ENCODE measurements at places on chromosomes 2 and 18. TPM values are rescaled to one million over a fixed set of nuclear protein-coding genes. Genes with fewer than 3 reads are reported as not detected.

The IL1RL1 gene
- total RNA-seq, result 4.0 TPM

The PLGLB2 gene
- 1.7 TPM for total RNA-seq

The MFSD2B gene
- total RNA-seq, result not detected

The DIPK1C gene
- total RNA-seq, result 0.83 TPM

The PMS1 gene
- total RNA-seq, result 13.6 TPM

The ABCB11 gene
- total RNA-seq, result 0.18 TPM

The UGT1A6 gene
- total RNA-seq, result 46.0 TPM

The PTPRN gene
- 2.3 TPM for total RNA-seq

The TNFRSF11A gene
- total RNA-seq, result 42.6 TPM

The CYP26B1 gene
- 1.9 TPM for total RNA-seq

The DUSP19 gene
- total RNA-seq, result 2.5 TPM

The LAMA1 gene
- 1.8 TPM for total RNA-seq

- no peak for DNase-seq
Observed at GRCh38 chr2:235728800-235729556, 235.1 kb downstream of the AGAP1 start.

DNA sequence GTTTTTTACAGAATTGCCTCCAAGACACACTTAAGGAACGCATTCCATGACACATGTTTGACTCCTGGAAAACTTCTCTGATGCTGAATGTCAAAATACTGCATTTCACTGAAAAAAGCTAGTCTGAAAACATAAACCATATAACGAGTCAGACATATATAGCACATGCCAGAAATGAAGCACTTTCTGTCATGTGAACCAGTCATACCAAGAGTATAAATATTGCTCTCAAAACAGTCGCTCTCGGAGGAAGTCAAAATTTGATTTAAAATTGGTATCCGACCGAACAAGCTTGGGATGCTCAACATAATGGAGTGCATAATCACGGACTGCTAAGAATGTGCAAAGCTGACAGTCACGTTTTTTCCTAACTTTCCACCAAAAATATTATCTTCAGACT is 115.9 kb downstream of the PIEZO2 start:
- DNase-seq, result no peak

GRCh38 chr2:129233166-129233565 is 746.3 kb upstream of the RAB6C start:
- no peak for DNase-seq

DNA sequence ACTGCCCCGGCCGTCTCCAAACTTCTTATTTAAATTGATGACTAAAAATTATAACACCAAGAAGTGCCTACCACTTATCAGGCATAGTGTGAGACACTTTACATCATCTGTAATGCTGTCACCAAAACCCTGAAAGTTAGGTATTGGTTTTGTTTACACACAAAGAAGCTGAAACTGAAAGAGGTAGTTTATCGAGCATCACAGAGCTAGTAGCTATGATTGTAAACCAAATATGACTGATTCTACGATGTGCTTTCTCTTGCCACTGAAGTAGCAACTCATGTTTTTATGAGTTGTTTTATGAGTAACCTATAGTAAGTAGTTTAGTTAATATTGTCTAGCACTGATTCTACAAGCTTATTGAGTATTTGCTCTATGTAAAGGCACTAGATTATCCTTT is 31.5 kb downstream of the DYNC1I2 start:
- DNase-seq, result no peak

DNA sequence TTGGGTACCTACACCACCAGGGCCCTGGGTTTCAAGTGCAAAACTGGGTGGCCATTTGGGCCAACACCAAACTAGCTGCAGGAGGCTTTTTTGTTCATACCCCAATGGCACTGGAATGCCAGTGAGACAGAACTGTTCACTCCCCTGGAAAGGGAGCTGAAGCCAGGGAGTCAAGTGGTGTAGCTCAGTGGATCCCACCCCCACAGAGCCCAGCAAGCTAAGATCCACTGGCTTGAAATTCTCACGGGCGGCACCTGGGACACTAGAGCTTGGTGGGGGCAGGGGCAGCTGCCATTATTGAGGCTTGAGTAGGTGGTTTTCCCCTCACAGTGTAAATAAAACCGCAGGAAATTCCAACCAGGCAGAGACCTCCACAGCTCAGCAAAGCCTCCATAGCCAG is 46.0 kb upstream of the FAM110C start:
- DNase-seq, result no peak

DNA sequence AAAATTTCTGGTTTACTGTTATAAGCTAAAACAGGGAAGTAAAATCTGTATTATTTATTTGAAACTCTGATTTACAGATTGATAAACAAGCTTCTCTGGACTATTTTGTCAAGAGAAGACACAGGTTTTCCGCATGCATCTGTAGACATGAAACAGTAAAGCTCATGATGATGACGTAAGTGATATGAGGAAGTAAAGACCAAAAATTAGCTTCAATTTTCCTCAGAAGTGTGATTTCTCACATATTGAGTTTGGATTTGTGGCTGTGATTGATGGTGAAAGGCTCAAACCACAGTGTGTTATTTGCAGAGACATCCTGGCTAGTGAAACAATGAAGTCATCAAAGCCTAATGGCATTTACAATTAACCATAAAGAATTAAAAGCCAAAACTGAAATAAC is 12.6 kb upstream of the LONRF2 start:
- no peak for DNase-seq

GRCh38 chr2:44645937-44646336 is 284.2 kb downstream of the CAMKMT start:
- DNase-seq, result no peak

GRCh38 chr2:212195626-212196025 is 343.0 kb downstream of the ERBB4 start:
- DNase-seq, result no peak

DNA sequence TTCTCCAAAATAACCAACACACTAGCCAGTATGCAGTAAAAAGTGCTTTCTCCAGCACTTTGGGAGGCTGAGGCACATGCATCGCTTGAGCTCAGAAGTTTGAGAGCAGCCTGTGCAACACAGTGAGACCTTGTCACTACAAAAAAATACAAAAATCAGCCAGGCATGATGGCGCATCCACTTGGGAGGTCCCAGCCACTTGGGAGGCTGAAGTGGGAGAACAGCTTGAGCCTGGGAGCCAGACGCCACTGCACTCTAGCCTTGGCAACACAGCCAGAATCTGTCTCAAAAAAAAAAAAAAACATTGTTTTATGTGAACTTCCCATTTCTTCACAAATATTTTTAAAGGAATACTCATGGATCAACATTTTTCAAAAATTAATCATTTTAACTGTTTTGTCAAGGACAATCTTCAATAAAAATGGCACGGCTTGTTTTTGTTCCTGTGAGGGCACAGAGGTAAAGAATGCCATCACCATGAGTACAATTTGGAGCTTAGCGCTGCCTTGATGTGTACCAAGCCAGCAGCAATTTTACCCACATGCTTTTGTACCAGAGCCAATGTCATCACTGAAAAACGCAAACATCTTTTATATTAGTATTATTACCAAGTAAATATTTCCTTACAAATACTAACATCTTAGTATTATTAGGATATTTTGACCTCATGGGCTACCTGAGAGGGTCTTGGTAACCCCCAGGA is 26.7 kb downstream of the RAB1A start:
- no peak for DNase-seq

DNA sequence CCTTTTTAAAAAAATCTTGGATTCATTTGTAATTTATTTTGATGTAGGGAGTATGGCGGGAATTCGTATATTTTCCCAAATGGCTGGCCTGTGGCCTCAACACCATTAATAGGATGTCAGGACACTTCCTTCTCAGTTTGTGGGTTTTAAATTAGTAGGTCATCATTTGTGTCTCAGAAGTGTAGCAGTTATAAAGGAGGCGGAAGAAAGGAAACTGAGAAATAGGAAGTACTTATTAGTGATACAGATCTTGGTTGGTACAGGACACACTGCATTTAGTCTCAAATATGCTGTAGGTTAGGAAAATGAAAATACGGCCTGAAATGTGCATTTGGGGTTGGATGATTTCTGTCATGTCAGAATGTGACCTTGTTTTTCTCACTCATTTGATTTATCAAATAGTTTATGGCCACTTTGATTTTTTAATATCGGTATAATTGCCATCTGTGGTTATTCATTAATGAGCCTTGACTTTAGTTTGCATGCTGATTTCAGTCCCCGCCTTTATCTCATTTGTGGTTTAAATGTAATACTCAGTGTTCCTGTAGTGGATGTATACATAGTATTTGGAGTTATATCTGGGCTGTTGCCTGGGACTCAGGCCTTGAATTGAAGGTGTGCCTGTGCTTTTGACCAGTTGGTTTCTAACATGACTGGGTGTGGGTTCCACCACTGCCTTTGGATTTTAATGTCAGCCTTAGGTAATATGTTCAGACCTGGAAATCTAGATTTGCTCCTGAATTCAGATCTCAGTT is 31.4 kb downstream of the ZCCHC2 start:
- DNase-seq, result no peak

- no peak for DNase-seq
Observed at GRCh38 chr18:12625241-12625640, 32.7 kb downstream of the SPIRE1 start.

DNA sequence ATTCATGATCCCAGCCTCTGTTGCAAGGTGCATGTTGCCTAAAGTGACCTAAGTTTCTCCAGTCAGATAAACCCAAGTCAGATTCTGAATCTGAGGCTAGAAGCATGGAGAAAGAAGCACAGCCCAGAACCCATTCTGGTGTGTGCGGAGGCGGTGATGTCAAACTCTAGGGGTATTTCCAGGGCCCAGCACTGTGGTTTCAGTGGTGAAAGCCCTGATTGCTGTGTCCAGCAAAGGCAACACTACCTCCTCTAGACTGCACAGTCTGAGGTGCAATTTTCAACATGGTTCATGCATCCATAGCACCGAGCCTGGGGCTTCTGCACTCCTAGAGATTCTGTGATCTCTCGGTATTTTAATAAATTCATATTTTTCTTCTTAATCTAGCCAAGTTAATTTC is 264.8 kb upstream of the KLHL29 start:
- DNase-seq, result no peak

DNA sequence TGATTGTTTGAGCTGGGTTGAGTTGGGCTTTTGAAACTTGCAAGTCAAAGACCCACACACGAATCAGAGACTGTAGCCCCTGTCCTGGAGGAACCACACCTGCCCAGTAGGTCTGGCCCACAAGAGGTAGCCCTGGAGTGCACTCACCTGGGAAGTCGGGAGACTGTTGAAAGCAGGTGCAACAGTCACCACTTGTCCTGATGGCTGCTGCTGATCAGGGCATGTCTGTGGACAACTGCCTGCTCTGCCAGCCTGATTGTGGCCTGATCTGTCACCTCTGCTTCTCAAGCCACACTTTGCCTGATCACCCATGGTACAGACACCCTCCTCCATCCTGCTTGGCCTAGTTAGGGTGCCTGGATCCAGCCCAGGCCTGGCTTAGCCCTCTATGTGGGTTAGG is 105.0 kb upstream of the HAAO start:
- peak; percentile 35 for DNase-seq

DNA sequence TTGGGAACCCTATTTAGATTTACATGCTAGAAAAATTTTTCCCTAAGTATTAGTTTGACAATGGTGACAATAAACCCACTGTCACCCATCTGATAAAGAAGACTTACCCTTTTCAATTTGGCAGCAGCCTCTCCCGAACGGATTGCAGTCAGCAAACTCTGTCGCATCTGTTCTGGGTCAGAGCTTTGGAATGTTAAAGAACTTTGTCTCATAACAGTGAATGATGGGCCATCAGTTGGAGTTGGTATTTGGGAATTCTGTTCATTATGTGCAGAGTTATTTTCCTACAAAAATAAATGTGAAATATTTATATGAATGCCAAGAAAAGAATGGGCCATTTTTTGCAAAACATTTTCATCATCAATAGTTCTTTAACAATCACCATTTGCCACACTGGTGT is 70.8 kb upstream of the GRB14 start:
- no peak for DNase-seq

- DNase-seq, result no peak
Observed at GRCh38 chr2:224580248-224580647, 4.9 kb downstream of the CUL3 start.

DNA sequence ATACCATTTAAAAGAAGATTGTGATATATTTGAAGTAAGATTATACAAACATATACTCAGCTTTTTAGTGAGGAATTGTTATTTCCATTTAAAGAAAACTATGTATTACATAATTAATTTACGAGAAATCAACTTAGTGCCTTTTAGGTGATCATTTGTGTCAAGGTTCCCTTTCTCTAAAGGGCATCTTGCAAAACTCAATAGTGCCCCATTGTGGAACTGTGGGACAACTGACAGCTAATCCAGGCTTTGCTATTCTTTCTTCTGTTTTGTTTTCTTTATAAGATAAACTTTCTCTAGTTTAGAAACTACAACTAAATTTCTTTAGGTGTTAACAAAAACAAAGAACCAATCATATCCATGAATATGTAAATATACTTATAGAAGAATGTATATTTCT is 24.3 kb upstream of the VIT start:
- no peak for DNase-seq

- DNase-seq, result no peak
Observed at GRCh38 chr18:27143580-27144287, 41.4 kb downstream of the CHST9 start.

- DNase-seq, result no peak
Observed at GRCh38 chr18:26619350-26619749, 71.0 kb upstream of the KCTD1 start.

DNA sequence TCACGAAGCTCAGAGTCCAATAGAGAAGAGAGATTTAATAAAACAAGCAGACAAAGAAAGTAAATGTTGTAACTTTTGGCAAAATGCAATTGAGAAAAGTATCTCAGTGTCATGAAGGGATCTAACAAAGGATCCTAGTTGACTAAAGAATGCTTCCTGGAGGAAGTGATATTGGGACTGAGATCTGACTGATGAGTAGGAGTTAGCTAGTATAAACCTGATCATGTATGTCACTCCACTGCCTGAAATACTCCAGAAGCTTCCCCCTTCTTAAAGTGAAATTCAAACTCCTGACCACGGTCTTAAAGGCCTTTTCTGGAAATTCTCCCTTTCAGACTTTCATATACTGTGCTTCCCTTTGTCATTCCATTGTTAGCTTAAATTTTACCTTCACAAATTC is 1102.4 kb upstream of the ZEB2 start:
- DNase-seq, result no peak

DNA sequence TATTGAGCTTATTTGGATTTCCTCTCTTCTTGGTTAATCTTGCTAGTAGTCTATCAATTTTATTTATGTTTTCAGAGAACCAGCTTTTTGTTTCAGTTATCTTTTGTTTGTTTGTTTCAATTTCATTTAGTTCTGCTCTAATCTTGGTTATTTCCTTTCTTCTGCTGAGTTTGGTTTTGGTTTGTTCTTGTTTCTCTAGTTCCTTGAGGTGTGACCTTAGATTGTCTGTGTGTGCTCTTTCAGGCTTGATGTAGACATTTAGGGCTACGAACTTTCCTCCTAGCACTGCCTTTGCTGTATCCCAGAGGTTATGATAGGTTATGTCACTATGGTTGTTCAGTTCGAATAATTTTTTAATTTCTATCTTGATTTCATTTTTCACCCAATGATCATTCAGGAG is 141.6 kb downstream of the ZNF236 start:
- no peak for DNase-seq

- no peak for DNase-seq
Observed at GRCh38 chr2:175730050-175730449, 272.0 kb downstream of the LNPK start.

GRCh38 chr18:3262234-3263131 is 550 bp downstream of the MYL12B start:
- DNase-seq, result no peak

- DNase-seq, result no peak
Observed at GRCh38 chr2:17636257-17636656, 95.8 kb downstream of the VSNL1 start.
